Bronchial epithelial cell (primary cell): ENCODE measurements at places on chromosomes 1 and 21.
A peak's percentile ranks its signal among the peaks of the same experiment; 100 is the strongest.

GRCh38 chr1:205569411-205570172, 62.2 kb downstream of the ELK4 start:
- no peak for DNase-seq

DNA sequence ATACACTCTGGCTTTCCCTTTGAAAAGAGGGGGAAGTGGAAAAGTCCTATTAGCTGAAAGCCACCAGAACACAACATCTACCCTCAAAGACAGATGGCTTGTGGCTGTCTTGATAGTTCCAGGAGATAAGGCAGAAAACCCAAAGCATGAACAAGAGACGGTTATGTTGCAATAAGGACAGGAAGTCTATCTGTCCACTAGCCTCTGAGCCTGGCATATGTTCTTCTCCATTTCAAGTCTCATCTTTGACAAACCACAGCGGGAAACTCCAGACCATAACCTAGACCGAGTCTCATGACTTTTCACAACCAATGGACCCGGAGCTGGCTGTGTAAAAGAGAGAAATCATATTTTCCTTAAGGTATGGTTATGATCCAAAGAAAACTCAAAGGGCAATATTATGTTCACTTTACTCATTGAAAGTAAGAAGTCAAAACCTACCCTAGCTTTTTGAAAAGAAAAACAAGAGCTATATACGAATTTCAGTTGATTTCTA, 33.8 kb downstream of the DUSP10 start:
- no peak for DNase-seq

DNA sequence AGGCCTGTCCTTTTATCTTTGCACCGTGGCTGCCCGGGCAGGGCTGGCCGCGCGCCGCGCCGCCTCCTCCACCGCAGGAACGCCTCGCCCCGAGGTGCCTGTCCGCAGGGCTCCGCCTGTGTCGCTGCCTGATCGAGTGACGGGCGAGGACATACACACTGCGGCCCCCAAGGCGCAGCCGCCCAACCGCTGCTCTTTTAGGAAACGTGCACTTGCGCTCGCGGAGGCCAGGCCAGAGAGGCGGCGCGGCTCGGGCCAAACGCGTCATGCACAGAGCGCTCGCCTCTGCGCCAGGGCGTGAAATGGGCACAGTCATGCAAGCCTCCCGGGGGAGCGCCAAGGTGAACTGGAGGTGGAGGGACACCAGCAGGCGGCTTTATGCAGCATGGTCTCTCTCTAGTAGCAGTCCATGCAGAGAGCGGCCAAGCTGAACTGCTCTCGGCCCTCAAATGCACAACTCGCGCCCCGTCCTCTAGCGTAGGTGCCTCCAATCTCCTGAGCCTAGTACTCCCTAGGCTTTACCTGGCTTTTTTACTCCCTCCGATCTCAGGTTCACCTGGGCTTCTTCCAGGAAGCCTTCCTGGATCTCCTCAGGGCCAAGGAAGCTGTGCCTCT, 12.9 kb downstream of the TRABD2B start:
- no peak for DNase-seq

- DNase-seq: peak; percentile 5
These were observed 220.7 kb downstream of the LTN1 start for GRCh38 chr21:28771790-28772501.

DNA sequence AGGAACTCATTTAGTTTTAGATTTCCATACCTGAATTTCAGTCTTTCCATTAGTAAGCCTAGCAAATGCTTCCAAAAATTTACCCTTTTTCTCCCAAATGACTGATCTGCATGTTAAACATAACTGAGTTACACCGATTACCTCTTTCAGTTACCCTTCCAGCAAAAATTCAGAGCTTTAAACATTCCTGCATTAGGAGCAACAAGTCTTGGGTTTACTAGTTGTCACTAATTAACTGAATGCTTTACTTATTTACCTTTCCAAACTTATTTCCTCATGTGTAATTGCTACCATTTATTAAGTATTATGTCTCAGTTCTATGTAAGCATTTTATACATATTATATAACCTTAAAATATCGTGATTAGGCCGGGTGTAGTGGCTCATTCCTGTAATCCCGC, 3.1 kb downstream of the LAMTOR5 start:
- no peak for DNase-seq
